MG63 (cell line): ENCODE measurements at places on chromosomes 3 and 15.

- peak; percentile 85 for DNase-seq
Measured at GRCh38 chr3:64187065-64187959, 38.0 kb downstream of the PRICKLE2 start.

DNA sequence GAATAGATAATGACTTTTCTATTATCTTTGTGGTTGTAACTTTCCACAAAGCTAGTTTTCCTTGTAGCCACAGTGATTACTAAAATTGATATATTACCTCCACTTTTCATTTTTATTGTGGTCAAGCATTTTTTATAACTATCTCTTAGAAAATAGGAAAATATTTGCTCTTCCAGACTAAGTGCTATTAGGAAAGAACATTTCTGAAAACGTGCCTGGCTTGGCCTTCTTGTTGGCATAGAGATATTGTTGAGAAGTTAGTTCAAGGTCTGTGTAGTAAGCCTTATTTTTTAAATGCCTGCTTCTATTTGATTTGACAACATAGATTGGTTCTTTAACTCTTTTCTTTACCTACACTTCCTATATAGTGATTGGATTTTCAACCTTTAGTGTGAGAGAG lies 101.7 kb downstream of the IL1RAP start:
- DNase-seq, result no peak

DNA sequence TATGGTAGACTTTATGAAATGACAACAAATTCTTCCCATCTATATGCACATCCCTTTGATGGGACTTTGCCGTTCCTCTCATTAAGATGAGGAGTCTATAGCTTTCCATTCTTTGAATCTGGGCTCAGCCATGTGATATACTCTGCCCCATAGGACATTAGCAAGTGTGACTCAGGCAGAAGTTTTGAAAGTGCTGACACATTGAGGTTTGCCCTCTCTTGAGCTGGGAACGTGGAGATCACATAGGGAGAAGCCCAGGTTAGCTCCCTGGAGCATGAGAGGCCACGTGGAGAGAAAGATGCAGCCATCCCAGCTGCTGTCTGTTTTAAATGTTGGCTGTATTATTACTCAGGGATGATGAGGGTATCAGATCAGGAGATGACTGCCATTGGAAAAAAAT lies 67.7 kb upstream of the OXTR start:
- DNase-seq, result no peak

DNA sequence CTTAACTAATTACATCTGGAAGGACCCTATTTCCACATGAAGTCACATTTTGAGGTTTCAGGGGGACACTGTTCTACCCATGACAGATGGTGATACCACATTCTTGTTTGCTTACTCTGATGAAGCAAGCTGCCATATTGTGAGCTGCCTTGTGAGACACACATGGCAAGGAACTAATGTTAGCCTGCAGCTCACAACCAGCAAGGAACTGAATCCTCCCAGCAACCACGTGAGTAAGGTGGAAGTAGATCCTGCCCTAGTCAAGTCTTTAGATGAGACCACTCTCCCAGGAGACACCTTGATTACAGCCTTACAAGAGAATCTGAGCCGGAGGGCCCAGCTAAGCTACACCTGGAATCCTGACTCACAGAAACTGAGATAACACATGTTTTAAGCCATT lies 160.1 kb downstream of the PDE8A start:
- DNase-seq, result no peak

GRCh38 chr3:178851564-178851963 lies 220.0 kb downstream of the ZMAT3 start:
- DNase-seq, result no peak

DNA sequence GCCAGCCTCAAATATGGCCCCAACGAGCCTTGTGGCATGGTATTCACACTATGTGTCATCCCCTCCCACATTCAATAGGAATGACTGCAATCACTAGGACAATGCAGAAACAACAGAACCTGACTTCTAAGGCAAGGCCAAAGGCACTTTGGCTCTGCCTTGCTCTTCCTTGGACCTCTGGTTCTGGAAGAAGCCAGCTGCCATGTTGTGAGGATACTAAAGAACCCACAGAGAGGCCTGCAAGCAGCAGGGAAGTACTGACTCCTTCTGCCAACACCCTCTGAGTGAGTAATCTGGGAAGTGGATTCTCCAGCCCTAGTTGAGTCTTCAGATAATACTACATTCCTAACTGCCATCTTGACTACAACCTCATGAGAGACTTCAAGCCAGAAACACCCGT lies 64.7 kb downstream of the ADAMTS9 start:
- no peak for DNase-seq

GRCh38 chr15:80491163-80491847 lies 87.1 kb downstream of the ARNT2 start:
- no peak for DNase-seq

DNA sequence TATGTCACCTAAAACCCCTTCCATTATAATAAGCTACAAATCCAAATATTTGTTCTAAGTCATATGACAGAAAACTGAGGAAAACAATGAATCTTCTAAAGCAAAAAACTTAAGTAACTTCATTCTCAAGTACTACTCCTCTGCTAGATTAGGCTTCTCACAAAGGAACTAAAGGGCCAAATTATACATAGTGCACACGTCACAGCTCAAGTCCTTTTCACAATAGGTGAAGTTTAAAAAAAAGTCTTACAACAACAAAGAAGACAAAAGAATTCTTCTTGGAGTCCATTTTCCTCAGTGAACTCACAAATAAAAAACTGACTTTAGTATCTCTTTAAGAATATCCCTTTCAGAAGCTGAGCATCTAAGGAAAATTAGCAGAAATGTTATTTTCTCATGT lies 479.9 kb downstream of the MAGI1 start:
- DNase-seq, result no peak

GRCh38 chr3:107498646-107499045 lies 24.1 kb upstream of the BBX start:
- no peak for DNase-seq

GRCh38 chr3:192875971-192876565 lies 41.6 kb downstream of the MB21D2 start:
- DNase-seq, result peak; percentile 85

DNA sequence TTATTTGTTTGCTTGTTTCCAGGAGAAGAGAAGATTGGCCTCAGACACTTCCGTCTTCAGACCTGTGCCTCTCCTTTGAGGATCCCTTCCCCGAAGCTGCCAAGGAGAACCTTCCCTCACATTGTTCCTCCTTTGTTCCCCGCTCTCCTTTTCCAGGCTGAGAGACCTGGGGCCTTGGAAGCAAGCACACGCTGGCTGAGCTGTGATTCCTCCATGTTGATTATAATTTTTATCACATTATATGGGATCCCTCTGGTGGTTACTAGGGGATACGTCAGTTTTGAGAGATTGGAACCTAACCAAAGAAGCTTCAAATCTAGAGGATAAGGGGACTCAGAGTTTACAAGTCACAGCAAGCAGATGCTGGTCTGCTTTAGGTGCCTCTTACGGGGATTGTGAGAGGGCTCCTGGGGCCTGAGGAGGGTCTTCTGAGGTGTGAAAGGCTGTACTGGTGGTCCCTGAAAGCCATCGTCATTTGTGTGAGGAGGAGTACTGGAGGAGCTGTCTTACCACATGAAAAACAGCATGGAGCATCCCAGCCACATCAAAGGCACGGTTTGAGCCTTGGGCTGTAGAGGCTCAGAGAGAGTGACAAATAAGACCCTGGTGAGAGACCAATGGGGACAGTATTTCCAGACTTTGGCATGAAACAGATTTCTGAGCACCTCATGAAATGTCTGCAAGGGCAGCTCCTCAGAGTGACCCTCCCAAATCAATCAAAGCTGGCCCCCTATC lies 760.1 kb upstream of the CFAP20DC start:
- DNase-seq, result no peak

DNA sequence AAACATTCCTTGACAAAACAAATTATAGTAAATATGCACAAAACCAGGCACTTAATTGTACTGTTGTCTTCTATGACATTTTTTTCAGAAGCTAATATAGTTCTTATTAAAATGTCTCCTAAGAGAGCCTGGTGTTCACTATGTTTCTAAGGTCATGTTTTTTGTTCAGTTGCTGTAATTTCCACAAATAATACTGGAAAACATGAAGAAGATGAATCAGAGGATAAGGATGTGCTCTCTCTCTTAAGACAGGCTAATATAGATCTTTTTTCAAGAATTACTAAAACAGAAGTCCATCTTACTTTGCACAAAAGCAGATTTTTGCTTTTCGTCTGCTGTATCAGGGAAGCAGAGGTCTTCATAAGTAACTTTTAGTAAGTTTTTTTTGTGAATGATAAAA lies 823.0 kb upstream of the NECTIN3 start:
- no peak for DNase-seq
